ENCODE measurements at places on chromosomes 3 and 15.

- no peak for DNase-seq
These were observed 9.4 kb downstream of the TMOD2 start for GRCh38 chr15:51760805-51761204.

- DNase-seq, result no peak
These were observed 20.5 kb downstream of the MGLL start for GRCh38 chr3:127801731-127802313.

DNA sequence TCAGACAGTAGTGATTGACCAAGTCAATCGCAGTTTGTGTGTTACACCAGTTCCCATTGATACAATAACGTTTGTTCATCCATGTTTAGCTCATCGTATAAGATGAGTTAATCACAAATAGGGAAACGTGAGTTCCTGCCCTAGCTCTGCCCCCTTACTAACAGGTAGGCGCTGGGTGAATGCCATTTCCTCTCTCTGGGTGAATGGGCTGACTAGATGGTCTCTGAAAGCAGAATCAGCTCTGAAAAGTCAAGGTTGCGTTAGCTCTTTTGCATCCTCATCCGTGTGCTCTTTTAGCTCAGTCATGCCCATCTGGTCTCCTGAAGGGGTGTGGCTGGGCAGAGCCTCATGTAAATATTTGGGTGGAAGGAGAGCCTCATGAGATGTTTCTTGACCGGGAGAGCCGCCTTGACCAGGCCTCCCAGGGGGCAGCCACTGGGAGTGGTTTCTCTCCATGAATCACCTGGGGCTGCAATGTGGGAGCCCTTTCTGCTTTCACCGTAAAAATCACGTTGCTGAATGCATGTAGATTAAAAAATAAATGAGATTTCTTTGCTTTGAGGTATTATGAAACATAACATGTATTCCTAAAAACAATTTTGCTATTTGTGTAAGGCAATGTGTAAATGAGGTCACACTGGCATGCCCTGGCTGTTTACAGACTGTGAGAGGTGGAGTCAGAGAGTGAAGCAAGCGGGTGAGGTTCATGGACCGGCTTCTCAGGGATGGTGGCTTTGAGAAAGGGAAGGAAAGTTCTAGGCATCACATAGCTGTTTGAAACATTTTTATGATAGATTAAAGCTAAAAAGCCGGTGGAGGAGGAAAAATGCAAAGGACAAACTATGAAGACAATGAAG lies 108.4 kb upstream of the RASGRP1 start:
- DNase-seq, result no peak

DNA sequence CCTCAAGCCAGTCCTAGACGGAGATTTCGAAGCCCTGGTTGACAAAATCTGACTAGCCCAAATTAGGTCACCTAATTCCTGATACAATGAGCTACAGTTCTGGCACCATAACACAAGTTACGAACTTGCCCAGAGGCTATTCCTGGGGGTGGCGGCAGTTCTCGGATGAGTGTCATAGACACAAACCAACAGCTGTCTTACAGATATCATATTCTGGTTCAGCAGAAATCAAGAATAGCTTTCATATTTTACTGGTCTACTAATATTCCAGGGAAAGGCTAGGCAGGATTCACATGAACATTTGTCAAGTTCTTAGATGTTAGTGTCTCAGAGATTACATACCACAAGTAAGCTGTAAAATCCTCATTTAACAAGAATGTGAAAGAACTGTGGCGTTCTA lies 8.8 kb downstream of the ANAPC13 start:
- no peak for DNase-seq

DNA sequence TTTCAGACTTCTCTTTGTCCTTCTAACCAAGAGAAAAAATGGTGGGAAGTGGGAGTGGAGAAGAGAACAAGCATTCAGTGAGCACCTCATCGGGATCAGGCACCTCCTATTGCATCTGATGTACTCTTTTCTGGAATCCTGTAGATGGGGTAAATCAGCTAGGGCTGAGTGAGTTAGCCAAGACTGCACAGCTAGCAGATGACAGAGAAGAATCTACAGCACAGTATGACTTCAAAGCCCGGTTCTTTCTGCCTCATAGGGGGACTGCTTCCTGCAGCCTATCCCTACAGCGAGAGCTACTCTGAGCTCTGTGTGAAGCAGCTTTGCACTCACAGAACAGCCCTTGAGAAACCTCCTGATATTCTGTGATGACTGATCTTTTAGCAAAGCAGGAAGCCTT lies 275.2 kb upstream of the MEIS2 start:
- DNase-seq, result no peak

DNA sequence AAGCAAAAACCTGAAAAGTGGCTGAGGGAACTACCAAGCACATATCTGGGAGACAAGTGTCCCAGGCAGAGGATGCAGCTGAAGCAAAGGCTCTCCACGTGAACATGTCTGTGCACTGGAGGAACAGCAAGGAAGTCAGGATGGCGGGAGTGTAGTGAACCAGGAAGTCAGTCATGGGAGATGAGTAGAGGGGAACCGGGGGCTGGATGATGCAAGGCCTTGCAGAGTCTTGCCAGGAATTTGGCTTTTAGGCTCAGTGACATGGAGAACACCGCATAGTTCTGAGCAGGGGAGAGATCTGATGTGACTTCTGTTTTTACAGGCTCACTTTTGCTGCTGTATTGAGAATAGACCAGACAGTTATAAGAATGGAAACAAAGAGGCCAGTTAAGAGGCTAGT lies 19.0 kb downstream of the C2CD4A start:
- no peak for DNase-seq

DNA sequence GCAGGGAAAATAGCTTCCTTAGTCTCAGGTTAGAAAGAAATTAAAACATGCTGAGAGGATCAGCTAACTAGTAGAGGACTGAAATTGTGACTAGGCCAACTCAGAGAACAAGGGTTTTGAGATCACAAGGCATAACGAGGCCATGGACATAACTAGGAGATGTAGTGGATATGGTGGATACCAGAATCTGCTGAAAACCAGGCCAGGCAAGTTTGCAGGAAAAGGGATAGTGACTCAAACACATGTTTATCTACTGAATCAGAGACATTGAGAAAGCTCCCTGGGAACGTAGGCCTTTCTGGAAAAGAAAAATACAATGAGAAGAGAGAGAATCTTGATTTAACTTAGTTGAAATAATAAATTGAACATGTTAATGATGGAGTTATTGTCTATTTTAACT lies 326.5 kb upstream of the GBE1 start:
- no peak for DNase-seq

- DNase-seq, result no peak
These were observed 16.6 kb downstream of the CAPN3 start for GRCh38 chr15:42375941-42376340.

DNA sequence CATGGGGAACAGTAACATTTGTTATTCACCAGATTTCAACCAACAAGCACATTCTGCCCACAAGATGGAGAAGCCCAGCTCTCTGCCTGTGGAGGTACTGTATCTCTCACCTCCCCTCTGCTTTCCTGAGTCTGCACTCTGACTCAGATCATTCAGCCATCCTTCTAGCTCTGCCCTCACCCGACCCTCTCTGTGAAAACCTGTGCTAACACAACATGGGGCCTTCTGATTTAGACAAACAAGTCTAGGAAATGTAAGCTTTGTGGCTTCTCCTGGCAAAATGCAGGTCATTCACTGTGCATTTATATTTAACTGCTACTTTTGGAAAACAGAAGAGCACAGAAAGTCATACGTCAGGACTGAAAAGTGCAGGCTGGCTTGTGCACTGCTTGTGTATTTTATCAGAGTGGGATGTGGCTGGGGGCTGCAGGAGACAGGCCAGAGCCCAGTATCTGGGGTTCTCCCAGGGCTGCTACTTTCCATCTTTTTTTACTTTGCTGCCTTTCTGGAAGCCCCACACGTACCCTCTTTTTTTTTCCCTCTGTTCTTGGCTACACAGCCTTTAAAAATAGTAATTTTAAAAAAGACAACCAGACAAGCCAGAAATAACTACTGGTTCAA lies 50.8 kb downstream of the SUSD5 start:
- DNase-seq, result no peak

GRCh38 chr3:42996633-42997075 lies 17.5 kb downstream of the GASK1A start:
- no peak for DNase-seq

DNA sequence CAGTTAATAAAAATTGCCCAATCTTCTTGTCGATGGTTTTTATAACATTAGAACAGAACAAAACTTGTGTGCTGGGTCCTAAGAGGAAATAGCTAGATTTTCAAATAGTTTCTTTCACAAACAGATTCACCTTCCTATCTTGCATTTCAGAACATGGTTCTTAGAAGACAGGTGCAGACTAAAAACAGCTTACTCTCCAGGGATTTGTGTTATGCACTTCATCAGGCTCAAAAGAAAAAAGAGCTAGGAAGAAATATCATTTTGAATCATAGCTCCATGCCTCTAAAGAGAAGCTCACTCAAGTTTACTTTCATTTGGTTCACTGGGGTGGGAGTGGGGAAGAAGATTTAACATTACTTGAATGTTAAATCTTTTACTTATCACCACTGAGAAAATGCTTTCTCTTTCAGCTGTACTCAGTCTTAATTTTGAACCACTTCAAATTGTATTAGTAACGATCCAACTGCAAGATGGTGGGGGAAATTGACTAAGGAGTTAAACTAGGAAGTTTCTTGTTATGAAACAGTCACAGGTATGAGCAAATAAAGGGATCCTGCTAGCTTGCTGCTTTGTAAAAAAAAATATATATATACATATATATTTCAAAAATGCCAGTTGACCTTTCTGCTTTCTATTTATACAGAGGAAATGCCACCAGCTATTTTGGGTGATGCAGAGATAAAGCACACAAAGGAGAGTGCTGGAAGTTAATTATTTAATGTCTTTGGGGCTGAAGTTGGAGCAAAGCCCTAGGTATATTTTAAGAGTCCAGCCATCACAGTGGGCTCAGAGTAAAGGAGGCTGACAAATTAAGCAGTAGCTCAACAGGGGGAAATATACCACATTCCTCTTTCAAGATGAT lies 28.3 kb upstream of the NUDT16 start:
- DNase-seq, result no peak

Measured in cortex of kidney (tissue), 1 donor.